Stomach (tissue), 19 donors: ENCODE measurements at places on chromosomes 12 and 14. TPM values are rescaled to one million over a fixed set of nuclear protein-coding genes. Genes with fewer than 3 reads are reported as not detected.

- DNase-seq = no peak
- no peaks in the 10 kb centered on the region for H3K27me3 ChIP-seq
- no peaks in the 10 kb centered on the region for H3K36me3 ChIP-seq
- H3K4me3 ChIP-seq = no peak overlapping the region
Observed at GRCh38 chr12:104165801-104166200, 27.8 kb upstream of the NFYB start.

GRCh38 chr12:5898874-5899273 lies 46.2 kb downstream of the ANO2 start:
- no peak overlapping the region for H3K4me3 ChIP-seq
- no peaks in the 10 kb centered on the region for H3K27me3 ChIP-seq
- no peaks in the 10 kb centered on the region for H3K4me1 ChIP-seq
- no peak for DNase-seq
- no peak overlapping the region for H3K27ac ChIP-seq
- no peaks in the 10 kb centered on the region for H3K36me3 ChIP-seq

ALX1 gene
- polyA plus RNA-seq = not detected

DNA sequence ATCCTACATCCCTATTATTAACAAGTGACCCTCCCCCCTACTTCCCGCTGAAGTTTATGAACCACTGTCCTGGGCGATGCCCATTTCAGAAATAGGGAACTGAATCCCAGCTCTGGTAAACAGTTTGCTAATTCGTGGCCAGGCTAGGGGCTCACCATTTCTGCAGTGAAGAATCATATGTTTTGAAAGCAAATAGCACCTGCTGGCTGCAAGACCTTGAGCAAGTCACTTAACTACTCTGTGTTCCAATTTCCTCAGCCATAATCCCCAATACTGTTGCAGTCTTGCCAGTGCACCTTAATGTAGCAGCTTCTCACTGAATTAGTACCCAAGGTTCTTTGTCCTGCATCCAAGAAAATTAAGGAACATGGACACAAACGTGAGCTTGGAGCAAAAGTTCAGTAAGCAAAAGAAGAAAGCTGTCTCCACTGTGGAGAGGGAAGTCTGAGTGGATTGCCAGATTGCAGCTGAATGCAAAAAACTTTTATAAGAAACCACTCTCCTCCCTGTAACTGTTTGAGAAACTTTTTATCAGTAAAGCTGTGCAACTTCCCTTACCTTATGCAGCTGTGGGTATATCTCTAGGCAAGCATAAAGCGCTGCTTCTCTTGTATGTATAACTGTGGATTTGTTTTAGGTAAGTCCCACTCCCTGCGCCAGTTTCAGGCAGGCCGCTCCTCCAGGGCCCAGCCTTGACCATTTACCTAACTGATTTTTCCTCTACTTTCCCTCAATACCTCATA lies 824 bp downstream of the OAS1 start:
- H3K4me1 ChIP-seq = no peaks in the 10 kb centered on the region
- peak overlapping the region; percentile 43 for H3K4me3 ChIP-seq
- DNase-seq = no peak
- peak overlapping the region; percentile 84 for H3K27ac ChIP-seq
- peaks cover 22% of the 10 kb centered on the region for H3K36me3 ChIP-seq

GRCh38 chr14:99188731-99189191 lies 83.2 kb downstream of the BCL11B start:
- no peak overlapping the region for H3K4me3 ChIP-seq
- H3K27me3 ChIP-seq = no peaks in the 10 kb centered on the region
- no peaks in the 10 kb centered on the region for H3K36me3 ChIP-seq
- peaks cover 18% of the 10 kb centered on the region for H3K4me1 ChIP-seq
- no peak for DNase-seq

GRCh38 chr12:132314516-132315233 lies 14.7 kb downstream of the GALNT9 start:
- H3K36me3 ChIP-seq = no peaks in the 10 kb centered on the region
- no peaks in the 10 kb centered on the region for H3K4me1 ChIP-seq
- H3K4me3 ChIP-seq = no peak overlapping the region
